Breast epithelium (tissue), 4 donors: ENCODE measurements at places on chromosomes 1 and 21.

- DNase-seq, result no peak
Measured at GRCh38 chr1:224698015-224698451, 81.9 kb downstream of the CNIH3 start.

DNA sequence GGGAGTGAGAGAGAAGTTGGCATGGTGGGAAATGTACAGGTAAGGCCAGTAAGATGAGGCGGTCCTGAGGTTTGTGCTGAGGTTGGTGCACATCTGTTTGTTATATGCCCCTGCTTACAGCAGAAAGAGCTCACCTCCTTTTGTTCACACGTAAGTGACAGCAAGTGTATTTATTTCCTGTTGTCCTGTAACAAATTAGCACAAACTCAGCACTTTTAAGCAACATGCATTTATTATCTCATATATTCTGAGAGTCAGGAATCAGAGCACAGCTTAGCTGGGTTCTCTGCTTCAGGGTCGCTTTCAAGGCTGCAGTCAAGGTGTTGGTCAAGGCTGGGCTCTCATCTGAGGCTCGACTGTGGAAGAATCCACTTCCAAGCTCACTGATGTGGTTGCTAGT is 45.8 kb downstream of the TENT5C start:
- no peak for DNase-seq

DNA sequence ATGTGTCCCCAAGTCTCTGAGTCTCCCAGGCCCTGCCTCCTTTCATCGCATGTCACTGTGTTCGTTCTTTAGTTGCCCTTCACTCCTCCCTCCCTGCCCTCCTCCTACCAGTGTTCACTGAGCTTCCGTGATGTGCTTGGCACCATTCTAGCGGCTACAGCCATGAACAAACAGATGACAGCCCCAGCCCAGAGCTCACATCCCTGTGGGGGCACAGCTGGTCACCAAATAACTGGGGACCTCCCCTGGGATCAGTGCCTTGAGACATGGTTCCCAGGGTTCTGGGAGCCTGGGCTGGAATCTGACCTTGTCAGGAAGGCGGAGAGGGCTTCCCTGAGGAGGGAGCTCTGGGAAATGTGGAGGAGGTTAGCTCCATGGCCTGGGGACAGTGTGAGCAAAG is 320.7 kb downstream of the PTPRU start:
- no peak for DNase-seq

DNA sequence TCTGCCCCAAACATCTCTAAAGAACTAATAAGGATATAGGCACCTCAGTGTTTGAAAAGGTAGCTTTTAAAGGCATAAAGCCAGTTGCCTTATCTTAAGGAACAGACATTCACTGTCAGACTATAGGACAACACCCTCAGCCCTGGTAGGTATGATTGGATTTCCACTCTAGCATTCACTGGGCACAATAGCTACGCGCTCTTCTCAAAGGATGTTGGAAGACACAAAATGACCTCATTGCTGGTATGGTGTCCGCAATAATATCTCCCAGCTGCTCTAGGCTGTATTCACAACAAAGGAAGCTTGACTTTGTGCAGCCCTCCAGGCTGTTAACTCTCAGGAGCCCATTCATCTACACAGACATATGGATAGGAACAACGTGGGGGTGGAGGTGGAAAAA is 119.4 kb upstream of the CXADR start:
- DNase-seq, result no peak

DNA sequence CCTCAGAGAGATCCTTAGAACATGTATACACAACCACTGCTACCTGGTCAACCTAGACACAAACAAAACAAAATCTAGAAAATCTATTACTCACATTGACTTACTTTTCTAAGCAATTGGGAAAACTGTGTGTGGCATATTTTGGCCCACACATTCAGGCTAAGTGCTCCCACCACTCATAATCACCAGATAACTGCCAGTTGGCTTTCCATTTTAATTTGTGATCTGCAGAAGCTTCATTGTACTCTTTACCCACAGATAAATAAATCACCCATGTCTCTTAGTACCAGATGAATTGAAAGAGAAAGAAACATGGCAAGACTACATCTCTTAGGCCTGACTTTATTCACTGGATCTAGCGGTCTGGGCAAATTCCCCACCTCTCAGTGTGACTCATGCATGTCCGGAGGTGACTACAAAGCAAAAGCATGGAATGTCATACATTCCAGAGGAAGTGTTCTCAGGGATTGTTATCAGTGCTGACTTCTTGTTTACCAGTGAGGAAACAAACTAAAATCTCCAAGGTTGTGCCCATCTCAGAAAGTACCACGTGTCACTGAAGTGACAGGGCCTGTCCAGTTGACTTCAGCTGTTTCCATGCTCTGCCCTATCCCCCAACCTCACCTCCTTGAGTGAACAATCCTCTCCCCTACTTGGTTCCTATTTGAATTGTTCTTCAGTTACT is 52.4 kb upstream of the BCL10 start:
- no peak for DNase-seq

DNA sequence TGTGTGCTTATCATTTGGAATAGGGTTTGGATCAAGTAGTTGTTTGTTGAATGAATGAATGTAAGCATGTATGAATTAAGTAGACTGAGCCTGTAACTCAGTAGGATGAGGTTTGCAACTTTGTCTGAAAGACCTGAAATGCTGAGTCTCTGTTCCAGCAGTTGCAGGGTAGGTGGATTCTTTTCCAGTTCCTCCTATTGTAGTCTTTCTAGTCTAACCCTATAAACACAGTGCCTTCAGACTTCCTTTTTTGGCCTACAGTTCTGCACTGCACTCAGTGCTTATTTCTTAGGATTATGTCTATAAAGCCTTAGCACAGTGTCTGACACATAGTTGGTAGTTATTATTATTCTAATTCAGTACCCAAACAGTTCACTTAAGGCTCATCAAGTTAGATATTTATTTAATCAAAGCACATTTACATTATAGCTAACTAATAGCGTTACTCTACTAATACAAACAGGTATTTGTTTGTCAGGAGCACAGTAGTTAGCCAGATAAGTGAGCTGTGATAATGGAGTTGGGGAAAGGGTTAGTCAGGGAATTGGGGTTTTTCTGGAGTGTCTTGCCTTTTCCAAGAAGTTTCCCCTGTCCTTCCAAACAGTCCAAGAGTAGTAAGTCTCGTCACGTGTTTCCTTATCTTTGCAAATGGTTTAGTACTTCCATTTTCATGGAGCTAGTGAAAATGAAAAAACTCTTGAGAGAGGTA is 45.0 kb downstream of the ABCD3 start:
- no peak for DNase-seq
